ENCODE measurements at places on chromosomes 7 and 10. TPM values are rescaled to one million over a fixed set of nuclear protein-coding genes. Genes with fewer than 3 reads are reported as not detected.

Gene VWA2
- total RNA-seq = not detected

Gene FAM25G
- total RNA-seq = not detected

Gene COL28A1
- 0.08 TPM for total RNA-seq

Gene H2BK1
- total RNA-seq = not detected

Gene EBF3
- not detected for total RNA-seq

Gene ARMC3
- total RNA-seq = not detected

Gene ASZ1
- not detected for total RNA-seq

Gene SLC13A1
- total RNA-seq = not detected

Gene ARID5B
- 74.0 TPM for total RNA-seq

Gene PDE1C
- total RNA-seq = not detected

Gene GRID2IP
- not detected for total RNA-seq

Gene DGKI
- 0.05 TPM for total RNA-seq
